ENCODE measurements at places on chromosomes 16 and 17. TPM values are rescaled to one million over a fixed set of nuclear protein-coding genes. Genes with fewer than 3 reads are reported as not detected.
A peak's percentile ranks its signal among the peaks of the same experiment; 100 is the strongest.

Gene KRT38
- not detected for total RNA-seq

Gene MYH3
- 2.4 TPM for total RNA-seq

DNA sequence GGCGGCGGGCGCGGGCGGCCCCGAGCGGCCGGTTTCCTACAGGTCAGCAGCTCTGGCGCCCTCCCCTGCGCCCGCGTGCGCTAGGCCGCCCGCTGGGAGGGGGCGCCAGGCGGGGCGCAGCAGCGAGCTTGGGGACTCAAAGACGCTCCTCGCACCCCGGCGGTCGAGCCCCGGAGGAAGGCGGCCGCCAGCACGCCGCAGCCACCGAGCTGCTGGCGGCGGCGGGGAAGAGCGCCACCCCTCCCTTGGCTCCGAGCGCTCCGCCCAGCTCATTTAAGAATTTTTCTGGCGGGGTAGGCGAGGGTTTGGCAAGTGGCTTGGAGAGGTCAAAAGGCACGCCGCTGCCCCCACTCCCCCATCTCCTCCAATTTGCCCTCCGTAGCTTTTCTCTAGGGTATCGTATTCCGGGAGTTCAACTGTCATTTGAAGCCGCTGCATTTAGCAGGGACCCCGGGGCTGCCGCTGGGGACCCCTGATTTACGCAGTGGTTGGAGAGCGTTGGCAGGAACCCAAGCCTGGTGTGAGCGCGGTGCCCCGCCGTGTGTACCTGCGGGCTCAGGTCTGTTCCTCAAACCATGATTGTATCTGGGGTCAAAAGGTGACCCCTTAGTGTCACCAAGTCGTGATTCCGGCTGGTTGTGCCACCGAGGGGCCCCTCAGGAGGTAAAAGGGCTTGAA is 59.5 kb upstream of the GSE1 start:
- peak; percentile 73 for DNase-seq

Gene CAPN15
- total RNA-seq: 42.5 TPM

- DNase-seq: no peak
Measured at GRCh38 chr16:50464325-50465290, 83.6 kb upstream of the NKD1 start.

DNA sequence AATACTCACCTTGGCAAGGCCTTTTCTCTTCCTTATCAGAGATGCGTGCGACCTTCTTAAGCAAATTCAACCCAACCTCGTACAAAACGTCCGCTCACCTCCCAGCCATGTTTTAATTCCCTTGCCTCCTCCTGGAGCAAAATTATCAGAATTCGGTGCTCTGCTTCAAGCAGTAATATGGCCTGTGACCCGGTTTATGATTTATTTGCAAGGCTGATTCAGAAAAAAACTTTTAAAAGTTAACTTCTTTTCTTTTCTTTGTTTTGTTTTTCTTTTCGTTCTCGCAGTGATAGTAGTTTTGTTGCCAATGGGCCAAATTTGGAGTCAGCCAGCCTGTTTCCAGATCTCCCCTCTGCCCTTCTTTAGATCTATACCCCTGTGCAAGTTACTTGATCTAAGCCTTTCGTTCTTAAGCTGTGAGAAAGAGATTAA is at the start of gene PHLPP2:
Gene PHLPP2 (minus strand): TSS at position 382 of the 432 bp plus-strand sequence. CDS start 9,906 bp downstream, outside the sequence.
- no peak for DNase-seq

DNA sequence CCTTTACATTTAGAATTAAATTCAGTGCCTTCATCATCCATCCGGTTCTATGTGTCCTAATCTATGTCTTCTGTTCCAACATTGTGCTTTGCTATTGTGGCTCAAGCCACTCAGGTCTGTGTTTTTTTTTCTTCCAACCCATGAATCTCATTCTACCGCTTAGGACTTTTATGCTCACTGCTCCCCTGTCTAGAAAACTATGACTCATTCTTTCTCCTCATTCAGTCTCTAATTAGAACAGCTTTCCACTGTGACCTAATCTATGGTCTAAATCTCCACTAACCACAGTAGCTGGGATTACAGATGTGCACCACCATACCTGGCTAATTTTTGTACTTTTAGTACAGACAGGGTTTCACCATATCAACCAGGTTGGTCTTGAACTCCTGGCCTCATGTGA is 418.7 kb downstream of the KCNJ2 start:
- DNase-seq: no peak

Gene ATP1B2
- 1.0 TPM for total RNA-seq
